ENCODE measurements at places on chromosomes 16 and 17. TPM values are rescaled to one million over a fixed set of nuclear protein-coding genes. Genes with fewer than 3 reads are reported as not detected.

SLC5A11 gene
- not detected for total RNA-seq

HP gene
- 52.7 TPM for total RNA-seq

FCSK gene
- 10.2 TPM for total RNA-seq

HERPUD1 gene
- 76.4 TPM for total RNA-seq

SLC16A5 gene
- 34.1 TPM for total RNA-seq
